ENCODE measurements at places on chromosomes 4 and X.

DNA sequence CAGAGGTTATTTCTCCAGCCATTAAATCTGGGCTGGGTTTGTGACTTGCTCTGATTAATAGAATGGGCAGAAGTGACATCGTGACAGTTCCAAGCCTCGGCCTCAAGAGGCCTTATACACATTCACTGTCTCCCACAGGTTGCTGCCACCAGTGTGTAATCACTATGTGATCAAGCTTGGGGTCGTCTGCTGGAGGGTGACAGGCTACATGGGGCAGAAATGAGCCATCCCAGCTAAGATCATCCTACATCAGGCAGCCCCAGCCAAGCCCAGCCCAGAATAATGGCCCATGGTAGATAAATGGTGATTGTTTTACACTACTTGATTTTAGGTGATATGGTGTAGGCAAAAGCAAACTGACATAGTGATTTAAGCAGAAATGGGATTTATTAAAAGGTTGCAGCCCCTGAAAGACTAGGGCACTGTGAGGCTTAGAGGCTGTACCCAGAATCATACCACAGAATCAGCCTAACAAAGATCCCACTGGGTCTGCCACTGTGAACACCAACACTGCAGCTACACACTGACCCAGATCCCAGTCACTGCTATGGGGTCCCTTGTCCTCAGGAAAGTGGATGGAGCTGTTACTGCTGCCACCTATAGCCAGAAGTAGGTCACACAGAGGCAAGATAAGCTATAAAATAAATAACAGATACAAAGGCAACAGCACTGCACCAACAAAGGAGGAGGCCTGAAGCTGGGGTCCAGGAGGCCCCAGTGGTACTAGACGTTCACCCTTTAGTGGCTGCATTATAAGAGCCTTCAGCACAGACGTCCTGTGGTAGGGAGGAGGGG, 159.6 kb upstream of the RBPJ start:
- no peak for DNase-seq

DNA sequence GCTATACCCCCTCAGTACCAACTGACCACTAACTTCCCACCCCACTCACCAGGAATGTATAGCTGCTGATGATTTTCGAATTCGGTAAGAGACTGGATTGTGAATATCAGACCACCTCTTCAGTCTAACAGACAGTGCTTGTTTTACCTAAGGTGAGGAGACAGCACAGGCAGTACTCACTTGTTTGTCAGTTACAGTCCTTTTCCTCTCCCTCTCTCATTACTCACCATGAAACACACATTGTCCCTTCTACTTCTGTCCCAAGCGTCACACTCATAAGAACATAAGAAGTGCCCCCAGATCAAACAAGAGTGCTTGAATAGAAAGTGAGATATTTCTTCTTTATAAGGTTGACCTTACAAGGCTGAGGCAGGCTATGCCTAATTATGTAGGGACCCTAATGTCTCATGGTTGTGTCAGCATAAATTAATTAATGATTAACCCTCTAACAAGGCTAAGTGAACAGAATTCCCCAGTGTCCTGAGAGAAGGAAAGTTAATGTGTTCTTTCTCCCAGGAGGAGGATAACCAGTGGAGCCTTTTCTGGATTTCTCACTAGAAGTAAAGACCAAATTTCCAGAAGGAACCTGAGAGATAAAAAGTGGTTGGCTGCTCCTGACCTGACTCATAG, 32.2 kb downstream of the ZCCHC12 start:
- DNase-seq: no peak

GRCh38 chr4:2798399-2799223, 5.7 kb downstream of the SH3BP2 start:
- peak; percentile 58 for DNase-seq

DNA sequence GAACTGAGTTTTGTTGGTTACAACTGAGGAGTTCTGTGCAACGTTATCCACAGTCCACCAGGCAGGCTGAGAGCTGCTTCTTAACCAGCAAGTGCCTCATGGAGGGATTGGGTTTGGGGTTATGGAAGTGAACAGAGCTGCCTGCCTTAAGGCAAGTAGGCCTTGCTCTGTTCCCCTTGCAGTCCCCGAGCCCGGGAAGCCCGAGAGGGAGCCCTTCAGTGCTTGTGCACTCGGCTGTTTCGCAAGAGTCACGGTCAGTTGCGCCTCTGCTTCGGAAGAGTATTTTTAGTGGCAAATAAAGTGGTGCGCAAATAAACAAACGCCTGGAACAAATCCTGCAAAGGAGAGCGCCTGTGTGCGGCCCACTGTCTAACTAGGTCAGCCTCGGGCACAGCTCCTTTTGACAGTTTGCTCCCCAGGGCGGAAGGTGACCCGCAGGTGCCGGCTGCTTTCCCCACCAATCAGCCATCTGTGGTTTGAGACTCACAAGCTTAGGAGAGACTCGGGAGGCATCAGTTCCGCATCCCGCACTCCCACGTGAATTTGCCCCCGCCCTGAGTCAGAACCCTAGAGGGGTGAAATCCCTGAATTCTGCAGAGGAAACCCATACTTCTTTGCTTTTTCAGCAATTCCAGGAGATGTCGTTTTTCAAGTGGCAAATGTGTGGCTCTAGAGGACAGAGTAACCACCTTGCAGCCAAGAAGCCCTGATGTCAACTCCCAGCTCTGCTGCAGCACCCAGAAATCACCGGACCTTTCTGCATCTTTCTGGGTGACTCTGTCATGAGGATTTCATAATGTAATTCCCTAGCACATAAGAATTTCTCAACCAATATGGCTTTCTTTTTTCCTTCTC, 56.8 kb downstream of the LGI2 start:
- DNase-seq: no peak

DNA sequence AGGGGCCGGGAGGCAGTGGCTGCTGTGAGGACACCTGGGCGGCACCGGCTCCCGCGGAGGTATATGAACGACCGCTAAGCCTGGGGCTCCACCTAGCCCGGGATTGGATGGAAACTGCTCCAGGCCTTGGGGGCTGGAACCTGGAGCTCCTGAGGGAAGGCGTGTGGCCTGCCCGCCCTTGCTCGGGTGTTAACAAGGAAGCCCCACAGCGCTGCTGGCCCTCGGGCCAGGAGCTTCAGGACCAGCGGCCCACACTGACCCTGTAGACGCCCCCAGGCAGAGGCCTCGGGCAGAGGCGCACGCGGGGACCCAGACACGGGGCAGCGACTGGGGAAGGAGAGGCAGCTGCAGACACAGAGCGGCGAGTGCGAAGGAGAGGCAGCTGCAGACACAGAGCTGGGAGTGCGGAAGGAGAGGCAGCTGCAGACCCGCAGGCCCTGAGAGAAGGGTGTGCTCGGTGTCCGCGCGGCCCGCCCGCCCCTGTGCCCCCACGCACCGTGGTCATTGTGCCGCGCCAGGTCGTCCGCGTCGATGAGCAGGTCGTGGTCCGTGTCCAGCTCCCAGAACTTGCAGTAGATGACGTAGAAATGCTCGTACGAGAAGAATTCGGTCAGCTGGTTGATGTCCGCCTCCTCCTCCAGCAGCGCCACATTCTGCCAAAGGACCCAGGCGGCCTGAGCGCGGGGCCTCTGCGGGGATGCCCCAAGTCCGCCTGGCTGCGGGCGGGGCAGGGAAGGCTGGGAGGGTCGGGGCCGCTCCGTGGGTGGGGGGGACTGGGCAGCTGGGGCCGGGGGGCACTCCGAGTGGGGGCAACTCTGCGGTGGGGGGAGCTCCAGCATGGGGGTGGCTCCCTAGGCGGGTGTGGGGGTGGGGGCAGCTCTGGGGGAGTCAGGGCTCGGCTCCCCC, 26.7 kb upstream of the GTPBP6 start:
- DNase-seq: no peak

DNA sequence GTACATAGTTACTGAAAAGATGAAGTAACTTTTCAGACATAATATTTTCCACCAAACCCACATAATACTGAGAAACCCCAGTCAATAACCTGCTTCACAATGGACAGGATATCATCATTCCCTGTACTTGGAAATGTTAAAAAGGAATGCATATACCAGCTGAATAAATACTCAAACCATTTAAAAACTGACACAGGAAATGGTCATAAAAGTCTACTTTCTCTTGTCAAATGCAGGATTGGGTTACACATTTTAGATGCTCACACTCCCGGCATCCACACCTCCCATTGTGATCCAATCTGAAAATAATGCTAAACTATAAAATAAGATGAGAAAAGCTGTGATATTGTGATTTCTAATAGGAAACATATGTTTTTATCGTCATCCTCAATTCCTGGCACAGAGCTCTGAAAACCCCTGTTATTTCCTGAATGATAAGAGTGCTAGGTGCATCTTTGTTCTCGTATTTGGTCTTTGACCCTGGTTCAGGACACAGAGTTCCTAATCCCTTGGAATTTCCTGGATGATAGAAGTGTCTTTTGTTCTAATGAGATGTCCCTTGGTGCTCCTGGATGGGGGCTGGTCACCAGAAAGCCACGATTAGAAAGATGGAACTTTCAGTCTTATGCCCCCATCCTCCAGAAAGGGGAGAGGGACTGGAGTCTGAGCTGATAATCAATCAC, 821.3 kb downstream of the TRIML1 start:
- no peak for DNase-seq

Data from NCI-H226 (cell line).